ENCODE measurements at places on chromosomes 3 and 15.
A peak's percentile ranks its signal among the peaks of the same experiment; 100 is the strongest.

- DNase-seq = no peak
Measured at GRCh38 chr3:142915636-142916035, 26.8 kb upstream of the PCOLCE2 start.

DNA sequence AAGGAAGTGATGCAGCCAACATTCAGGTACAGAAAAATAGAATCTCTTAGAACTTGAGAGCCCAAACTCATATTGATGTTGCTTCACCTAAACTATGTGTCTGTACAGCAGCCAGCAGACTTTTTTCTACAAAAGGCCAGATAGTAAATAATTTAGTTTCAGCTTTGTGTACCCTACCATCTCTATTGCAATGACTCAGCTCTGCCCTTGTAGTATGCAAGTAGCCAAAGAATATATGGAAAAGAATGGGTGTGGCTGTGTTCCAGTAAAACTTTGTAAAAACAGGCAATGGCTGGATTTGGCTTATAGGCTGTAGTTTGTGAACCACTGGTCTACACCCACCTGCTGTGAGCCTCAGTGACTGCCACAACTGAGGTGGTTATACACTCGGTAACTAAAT, 392.5 kb upstream of the RARB start:
- DNase-seq = no peak

DNA sequence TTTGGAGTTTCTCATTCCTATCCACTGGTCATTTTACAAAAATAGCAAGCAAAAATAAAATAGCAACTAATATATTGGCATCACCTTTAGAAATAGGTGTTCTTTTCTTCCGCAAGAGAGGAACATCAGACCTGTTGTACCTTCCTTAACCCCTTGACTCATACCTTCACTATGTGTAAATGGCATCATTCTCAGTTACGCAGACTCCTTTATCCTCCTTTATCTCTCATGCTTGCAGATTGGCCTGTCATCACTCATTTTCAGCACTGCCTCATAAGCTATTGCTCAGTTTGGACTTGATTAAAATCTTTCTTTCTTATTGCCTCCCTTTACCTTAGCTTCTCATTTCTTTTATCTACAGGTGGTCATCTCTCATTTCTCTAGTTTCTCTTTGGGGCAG, 21.4 kb downstream of the ARHGEF26 start:
- no peak for DNase-seq

DNA sequence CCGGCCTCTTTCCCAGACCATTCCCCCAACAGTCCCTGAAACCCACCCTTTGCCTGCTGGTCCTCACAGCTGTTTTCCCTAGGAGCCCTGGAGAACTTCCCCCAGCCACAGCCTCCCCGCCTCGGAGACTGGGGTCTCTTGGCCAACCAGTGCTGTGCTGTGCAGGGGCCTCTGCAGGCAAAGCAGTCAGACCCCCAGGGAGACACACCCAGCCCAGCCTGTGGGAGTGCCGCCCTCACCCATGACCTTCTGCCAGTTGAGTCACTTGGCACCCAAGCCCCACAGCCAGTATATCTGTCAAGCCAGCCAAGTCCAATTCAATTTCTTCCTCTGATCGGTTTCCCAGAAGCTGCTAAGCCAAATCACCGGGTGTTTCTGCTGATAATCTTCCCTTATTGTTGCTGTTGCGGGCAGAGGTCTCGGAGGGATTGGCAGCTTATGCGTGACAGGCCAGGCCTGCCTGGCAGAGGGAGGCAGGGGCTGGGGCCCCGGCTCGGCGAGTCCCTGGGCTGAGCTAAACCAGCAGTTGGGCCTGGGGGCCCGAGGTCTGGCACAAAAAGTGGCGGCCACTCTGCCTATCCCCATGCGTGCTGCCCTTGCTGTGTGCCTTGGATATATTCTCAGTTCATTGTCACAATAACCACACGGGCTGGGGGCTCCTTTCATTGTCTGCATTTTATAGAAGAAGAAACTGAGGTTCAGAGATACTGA, 65.6 kb upstream of the SLC6A1 start:
- no peak for DNase-seq

- peak; percentile 38 for DNase-seq
Measured at GRCh38 chr15:64693134-64693533, 82.3 kb downstream of the RBPMS2 start.

DNA sequence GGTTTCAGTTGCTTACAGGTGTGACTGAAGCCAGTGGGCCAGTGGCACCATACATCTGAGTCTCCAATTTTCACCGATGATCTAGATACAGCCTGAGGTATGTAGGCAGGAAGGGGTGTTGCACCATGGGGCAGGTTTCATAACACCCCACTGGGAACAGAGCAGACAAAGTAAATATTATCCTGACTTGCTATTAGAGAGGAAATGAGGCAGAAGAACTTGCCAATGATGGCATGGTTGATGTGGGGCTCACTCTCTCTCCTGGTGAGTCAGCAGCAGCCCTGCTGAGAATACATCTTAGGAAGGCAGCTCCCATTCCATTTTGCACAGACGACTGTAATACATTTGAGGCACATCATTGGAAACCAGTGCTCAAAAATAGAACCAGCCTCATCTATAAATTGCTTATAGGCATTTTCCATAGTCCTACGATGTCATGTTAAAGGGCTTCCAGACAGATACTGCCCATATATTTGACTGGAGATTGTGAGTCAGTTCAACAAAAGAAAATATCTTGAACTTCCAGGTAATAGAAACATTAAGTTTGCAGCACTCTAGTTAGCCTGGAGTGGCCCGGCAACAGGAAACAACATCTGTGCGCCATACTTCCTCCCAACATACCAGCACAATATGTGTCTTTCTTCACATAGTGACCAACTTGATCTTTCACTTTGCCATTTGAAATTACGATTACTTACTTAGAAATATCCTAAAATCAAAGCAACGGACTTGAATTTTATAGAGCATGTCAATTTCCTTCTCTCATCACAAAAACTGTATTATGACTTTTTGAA, 175.5 kb downstream of the NECTIN3 start:
- no peak for DNase-seq

GRCh38 chr15:73564255-73564654, 68.9 kb downstream of the NPTN start:
- DNase-seq = no peak

DNA sequence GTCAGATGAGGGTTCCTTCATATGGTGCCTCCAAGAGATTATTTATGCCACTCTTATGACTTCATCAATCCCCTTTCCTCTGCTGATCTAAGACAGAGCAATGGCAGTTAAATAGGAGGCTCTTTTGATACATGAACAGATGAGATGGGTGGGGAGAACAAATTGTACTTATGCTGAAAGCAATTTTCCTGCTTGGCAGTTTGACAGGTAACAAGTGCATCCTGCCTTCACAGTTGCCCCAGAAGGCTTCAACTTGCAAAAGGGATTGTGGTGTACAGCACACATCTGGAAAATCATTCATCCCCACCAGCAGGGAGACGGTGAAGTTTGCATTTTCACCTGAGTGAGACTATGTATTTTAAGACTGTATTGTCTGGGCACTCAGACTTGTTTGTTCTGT, 27.3 kb downstream of the ENTPD3 start:
- DNase-seq = no peak

GRCh38 chr3:103385961-103386656, 951.3 kb downstream of the ZPLD1 start:
- no peak for DNase-seq

GRCh38 chr3:126342991-126343648, 14.1 kb downstream of the KLF15 start:
- peak; percentile 50 for DNase-seq

DNA sequence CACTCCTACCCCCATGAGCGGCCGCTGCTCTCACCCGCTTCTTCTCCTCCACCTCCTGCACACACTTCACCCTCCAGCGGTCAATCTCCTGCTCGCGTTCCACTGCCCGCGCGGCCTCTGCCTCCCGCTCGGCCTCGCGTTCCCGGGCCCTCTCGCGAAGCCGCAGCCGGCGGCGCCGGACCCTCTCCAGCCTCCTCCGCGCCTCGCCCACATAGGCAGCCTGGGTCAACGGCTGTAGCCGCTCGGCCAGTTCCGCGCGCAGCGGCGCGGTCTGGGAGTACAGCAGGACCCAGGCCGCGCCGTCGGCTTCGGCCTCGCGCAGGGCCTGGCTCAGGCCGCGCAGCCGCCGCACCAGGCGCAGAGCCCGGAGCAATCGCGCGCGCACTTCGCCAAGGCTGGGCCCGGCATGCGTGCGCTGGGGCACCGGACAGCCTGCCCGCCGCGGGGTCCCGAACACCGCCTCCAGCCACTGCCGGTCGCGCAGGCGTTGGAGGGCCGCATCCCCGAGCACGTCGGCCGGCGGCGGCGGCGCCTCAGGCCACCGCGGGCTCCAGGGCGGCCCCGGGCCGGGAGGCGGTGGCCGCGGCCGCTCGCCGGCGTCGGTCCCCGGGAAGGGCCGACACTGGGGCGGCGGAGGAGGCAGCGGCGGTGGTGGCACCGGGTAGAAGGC, 595 bp downstream of the PDCD7 start:
- peak; percentile 52 for DNase-seq

DNA sequence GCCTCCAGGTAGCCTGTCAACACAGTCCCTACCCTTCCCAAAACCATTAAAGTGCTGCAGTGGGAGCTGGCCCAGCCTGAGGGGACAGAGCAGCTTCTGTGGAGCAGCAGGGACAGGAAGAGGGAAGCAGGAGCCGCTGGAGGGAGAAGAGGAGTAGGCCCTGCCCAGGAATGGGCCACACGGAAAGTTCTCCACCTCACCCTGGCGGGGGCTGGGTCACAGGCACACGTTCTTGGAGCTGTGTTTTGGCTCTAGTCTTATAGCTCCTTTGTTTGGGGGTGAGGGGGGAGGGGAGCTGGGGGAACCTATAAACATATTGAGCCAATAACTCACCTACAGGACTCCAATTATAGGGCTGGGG, 508.6 kb downstream of the SHQ1 start:
- DNase-seq = no peak

GRCh38 chr3:159664006-159664405, 324.6 kb upstream of the IL12A start:
- DNase-seq = no peak

DNA sequence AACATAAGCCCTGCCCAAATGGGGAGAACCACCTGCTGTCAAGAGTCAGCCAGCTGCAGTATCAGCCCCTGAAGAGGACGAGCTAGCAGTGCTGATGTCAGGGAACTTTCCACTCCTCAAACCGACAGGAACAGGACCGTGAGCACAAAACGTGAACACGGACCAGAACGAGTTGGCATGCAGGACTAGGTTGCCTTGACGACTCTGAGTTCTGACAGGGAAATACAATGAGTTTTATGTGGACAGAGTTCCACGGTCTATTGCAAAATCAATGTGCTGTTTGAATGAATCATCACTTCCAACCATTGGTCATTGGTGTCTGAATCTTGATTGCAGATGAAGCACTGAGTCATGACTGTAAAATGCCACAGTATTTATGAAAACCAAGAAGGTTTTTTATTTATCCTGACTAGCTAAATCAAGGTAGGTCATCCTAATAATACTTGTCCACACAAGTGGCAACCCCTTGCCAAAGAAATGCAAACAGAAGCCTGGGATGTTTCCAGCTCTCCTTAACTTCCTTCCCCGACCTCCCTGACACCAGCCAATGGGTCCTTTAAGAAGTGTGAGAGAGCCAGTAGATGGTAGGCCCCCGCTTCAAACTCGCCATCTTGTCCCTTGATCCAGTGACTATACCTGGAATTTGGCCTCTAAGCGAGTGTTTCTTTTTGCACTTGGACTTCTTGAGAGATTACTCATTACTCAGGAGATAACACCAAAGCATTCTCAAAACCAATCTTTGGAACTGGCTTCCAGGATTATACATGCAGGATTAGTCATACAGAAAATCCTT, 119.6 kb downstream of the ASB7 start:
- peak; percentile 79 for DNase-seq

GRCh38 chr3:188446014-188446413, 292.1 kb downstream of the LPP start:
- no peak for DNase-seq

GRCh38 chr15:41396111-41396510, 6.2 kb downstream of the NDUFAF1 start:
- no peak for DNase-seq

DNA sequence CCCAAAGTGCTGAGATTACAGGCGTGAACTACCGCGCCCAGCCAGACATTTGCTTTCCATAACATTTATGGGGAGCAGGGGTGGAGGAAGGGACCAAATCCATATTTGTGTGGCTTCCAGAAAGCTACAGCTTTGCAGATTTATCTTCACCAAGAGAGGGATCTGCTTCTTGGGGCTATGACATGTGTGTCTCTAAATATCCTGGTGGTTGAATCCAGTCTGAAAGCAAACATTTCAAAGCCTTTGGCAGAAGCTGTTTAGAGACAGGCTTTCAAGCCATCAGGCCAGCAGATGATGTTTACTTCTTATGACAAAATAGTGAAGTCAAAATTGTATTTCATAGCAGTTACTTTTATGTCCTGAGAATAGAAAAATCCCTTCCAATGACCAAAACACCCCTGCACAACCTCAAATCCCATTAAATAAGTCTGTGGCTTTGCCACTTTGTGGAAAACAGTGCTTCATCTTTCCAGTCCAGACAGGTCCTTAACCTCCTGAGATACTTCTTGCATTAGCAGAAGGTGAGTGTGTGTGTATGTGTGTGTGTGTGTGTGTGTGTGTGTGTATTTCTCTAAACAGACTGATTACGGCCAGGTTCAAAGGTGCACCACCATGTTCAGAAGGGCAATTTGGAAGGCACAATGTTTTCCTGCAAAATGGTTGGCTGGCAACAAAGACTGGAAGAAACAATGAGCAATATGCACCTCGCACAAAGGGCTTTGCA, 191.4 kb upstream of the LRIG1 start:
- DNase-seq = no peak

GRCh38 chr3:126340596-126340942, 16.6 kb downstream of the KLF15 start:
- DNase-seq = no peak

GRCh38 chr3:62241279-62241678, 132.1 kb downstream of the FEZF2 start:
- DNase-seq = no peak

DNA sequence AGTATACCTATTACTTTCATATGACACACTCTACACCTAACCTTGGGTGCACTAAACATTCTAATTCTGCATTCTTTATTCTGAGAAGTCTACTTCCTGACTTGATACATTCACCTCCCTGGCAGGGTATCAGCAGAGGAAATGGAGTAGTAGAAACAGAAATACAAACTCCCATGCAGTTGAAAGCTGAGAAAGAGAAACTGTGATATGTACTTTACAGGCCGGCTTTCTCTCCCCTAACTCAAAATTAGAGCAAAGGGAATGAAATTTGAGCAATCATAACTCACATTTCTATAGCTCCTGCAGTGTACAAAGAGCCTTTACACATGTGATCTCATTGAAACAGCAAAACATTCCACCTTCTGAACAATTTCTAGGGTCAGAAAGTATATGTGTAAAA, 135.5 kb upstream of the COL8A1 start:
- no peak for DNase-seq

- DNase-seq = no peak
Measured at GRCh38 chr3:187044867-187045552, 94.3 kb downstream of the RPL39L start.

- DNase-seq = no peak
Measured at GRCh38 chr3:197339841-197340520, 41.6 kb upstream of the DLG1 start.

DNA sequence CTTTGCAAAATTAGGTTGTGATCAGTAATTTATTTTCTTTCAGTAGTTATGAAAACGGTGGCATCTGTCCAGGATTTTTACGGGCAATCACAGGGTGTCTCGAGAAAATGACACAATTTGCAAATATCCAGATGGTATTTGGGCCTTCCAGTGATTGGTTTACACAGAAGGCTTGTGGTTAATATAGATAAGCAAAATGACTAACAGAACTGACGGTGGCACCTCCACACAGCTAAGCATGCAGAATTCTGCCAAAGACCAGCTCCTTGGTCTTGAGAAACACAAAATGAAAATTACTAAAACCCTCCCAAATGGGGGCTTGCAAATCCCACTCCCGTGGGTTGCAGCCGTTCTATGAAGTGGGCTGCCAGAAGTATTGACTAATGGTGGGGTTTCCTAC, 5.5 kb downstream of the ARHGEF3 start:
- DNase-seq = no peak
